ENCODE measurements at places on chromosomes 12 and 14.
A peak's percentile ranks its signal among the peaks of the same experiment; 100 is the strongest.

- DNase-seq, result no peak
These were observed 29.0 kb downstream of the DLK1 start for GRCh38 chr14:100755649-100756048.

DNA sequence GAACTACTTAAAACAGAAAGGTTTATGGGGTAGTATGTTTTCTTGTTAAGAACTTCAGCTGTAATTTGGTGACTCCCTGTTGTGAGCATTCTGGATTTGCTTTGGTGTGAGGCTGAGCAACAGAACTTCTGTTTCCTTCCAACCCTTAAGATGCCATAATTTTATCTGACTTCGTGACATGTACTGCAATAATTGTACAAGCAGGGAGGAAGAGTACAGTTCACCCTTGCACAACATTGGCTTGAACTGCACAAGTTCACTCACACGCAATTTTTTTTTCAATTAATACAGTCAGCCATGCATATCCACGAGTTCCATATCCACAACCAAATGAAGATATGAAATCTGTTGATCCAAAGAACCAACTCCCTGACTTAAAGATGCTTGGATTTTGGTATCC, 42.9 kb upstream of the ANKS1B start:
- no peak for DNase-seq

DNA sequence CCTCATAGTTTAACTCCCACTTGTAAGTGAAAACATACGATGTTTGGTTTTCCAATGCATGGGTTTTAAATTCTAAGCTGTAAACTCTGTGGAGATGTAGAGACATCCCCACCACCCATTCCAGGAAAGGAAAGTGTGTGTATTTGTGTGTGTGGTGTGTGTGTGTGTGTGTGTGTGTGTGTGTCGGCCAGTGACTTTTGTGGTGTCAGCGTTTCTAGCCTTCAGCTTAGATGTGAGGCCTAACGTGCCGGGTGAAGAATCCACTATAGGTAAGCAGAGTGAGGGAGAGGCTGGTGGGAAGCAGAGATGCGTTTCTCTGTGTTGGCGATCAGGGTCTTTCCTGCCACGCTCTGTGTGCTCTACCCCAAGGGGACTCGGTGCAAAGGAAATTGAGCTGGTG, 93.0 kb downstream of the SLC24A4 start:
- DNase-seq, result no peak

DNA sequence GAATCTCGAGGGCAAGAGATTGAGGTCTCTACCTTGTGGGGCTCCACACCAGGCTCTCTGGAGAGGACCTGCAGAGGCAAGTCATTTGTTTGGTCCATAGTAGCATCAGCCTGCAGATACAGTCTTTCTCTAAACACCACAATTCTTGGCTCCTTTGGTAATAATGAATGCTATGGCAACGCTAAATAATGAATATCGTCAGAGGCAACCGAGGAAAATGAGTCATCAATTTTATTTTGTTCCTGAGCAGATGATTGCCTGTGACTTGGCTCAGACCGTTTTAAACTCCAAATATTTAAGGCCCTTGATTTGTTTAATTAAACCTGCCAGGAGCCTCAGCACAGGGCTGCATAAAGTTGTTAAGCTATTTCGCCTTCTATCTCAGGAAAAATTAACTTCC, 924.1 kb upstream of the TMEM132C start:
- no peak for DNase-seq

GRCh38 chr14:64654246-64654900, 49.9 kb upstream of the PLEKHG3 start:
- DNase-seq, result peak; percentile 67

- DNase-seq, result no peak
These were observed 115.3 kb upstream of the CPSF6 start for GRCh38 chr12:69123919-69124638.

DNA sequence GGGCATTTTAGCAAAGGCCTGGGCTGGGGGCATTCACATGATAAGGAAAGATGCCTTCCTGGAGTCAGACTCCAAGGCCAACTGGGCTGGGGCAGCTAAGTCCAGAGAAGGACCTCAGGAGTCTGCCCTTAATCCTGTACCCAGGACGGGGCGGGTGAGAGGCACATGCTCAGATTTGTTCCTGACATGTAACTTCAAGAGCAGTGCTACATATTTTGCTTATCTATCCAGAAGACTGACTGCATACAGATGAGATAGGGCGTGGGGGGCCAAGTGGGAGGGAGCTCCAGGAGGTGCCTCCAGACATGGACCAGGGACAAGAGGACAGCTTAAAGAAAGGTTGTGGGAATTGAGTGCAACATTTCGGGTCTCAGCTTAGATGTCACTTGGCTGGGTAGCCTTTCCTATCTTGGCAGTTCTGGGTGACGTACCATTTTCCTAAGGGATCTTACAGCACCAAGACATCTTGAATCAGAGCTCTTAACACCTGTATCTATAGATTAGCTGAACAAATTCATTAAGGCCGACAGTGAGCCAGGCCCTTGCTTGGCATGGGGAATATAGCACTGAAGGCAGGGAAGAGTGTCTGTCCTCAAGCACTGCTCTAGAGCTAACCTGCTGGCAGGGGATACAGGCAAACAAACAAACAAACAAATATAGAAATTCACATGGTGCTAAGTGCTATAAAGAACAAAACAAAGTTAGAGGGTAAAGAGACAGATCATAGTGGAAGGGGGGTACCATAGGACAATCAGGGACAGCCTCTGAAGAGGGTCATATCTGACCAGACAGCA, 61.2 kb downstream of the PTPN21 start:
- no peak for DNase-seq

GRCh38 chr12:116236148-116236731, 41.3 kb downstream of the MED13L start:
- peak; percentile 39 for DNase-seq

DNA sequence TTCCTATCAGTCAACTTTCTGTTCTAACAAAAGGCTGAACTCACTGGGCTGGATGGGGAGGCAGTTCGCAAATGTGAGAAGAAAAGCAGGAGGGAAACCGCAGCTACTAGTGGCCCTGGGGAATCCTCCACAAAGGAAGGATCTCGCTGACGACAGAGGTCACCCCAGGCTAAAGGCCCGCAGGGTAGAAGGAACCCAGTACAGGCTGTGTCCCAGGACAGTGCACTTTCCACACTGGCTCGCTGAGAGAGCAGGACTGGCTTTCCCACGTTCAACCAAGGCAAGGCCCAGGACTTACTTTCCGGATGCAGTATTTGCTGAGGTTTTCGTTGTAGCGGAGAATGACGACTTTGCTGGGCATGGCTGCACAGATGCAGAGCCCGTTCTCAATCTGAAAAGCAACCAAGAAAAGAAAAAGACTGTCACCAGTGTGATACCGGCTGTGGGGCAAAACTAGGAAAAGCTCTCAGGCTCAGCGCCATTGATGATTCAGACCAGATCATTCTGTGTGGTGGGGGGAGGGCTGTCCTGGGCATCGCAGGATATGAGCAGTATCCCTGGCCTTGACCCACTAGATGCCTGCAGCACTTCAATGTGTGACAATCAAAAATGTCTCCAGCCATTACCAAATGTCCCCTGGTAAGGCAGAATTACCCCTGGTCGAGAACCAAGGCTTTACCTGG, 36.3 kb downstream of the PRKAB1 start:
- peak; percentile 63 for DNase-seq

GRCh38 chr12:13084898-13085640, 18.4 kb downstream of the GSG1 start:
- no peak for DNase-seq

DNA sequence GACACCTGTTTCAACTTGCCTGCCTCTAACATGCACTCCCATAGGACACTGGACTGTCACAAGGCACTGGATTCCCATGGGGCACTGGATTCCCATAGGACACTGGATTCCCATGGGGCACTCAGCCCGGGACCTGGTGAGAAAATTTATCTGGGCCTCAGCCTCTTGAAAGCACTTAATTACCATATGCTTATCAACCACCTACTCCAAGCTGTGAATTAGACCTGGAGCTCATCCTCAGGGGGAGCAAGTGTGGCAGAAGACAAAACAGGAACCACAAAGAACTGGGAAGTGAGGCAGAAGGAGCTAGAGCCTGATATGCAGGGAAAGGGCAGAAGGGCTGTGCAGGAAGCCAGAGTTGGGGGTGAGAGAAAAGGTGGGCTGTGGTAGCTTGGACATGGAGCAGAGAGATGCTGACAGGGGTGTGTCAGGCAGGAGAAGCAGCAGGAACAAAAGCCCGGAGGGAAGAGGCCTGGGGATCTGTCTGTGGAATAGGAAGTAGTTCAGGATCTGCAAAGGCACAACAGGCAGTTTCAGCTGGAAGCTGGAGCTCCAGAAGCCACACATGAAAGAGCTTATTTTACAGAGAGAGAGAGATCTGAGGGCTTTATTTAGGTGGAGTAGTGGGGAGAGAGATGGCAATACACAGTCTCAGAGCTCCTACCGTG, 3.1 kb downstream of the KRT82 start:
- DNase-seq, result no peak

GRCh38 chr14:62706217-62706616, 339.0 kb downstream of the KCNH5 start:
- no peak for DNase-seq

GRCh38 chr12:45329238-45329637, 113.3 kb downstream of the ANO6 start:
- no peak for DNase-seq

GRCh38 chr14:93535537-93535936, 104.8 kb downstream of the UNC79 start:
- DNase-seq, result no peak

- no peak for DNase-seq
These were observed 113.0 kb downstream of the PLEKHA5 start for GRCh38 chr12:19242581-19242980.

- DNase-seq, result no peak
These were observed 3.7 kb upstream of the BEGAIN start for GRCh38 chr14:100590726-100591452.

Data from GM03348 (cell line).